ENCODE measurements at places on chromosomes 5 and 9. TPM values are rescaled to one million over a fixed set of nuclear protein-coding genes. Genes with fewer than 3 reads are reported as not detected.
A peak's percentile ranks its signal among the peaks of the same experiment; 100 is the strongest.

DDX4 gene
- total RNA-seq, result 0.27 TPM

DNA sequence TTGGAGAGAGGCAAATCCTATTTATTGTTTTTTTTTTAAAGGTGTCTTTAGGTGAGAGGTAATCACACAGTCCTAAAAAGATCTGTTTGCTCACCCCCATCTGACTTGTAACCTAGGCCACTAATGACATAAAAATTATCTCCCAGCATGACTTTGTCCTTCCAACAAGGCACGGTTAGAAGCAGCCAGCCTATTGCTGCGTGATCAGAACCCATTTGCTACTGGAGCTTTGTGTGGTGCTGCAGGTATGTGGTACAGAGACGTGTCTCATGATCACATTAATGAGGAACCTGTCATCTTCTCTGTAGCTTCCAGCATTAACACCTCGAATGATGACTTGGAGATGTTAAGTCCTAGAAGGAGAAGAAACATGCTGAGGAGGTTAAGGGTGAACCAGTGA is 555.8 kb upstream of the TLE4 start:
- no peak for DNase-seq

GRCh38 chr5:102421647-102422046 is 77.2 kb downstream of the SLCO6A1 start:
- DNase-seq, result peak; percentile 80

GRCh38 chr5:157836121-157836753 is 22.7 kb downstream of the CLINT1 start:
- DNase-seq, result no peak

- no peak for DNase-seq
These were observed 15.4 kb upstream of the EXOC3 start for GRCh38 chr5:427415-428087.

DNA sequence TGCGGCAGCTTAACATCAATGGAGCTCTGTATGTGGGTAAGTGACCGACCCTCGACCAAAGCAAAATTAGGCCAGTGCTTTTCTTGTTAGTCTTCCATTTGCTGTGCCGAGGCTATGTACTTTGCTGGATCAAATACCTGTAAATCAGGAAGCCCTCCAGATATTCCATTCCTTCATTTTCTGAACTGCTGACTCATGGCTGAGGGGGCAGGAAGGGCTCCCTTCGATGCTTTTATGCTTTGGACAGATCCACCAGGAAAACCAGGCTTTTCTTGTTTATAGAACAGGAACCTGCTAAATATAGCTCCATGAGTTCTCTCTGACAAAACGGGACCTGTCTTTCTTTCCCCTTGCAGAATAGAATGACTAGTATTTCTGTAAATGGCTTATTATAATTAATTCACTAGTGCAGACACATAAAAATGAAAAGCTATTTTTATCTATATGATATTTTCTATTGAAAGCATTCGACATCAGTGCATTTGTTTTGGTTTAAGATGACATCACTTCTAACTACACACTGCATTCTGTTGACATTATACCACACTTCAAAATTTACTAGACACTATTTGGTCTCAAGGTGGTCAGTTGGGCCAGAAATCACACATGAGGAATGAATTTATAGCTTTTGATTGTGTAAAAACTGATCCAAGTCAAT is 93.3 kb downstream of the LIFR start:
- no peak for DNase-seq

DNA sequence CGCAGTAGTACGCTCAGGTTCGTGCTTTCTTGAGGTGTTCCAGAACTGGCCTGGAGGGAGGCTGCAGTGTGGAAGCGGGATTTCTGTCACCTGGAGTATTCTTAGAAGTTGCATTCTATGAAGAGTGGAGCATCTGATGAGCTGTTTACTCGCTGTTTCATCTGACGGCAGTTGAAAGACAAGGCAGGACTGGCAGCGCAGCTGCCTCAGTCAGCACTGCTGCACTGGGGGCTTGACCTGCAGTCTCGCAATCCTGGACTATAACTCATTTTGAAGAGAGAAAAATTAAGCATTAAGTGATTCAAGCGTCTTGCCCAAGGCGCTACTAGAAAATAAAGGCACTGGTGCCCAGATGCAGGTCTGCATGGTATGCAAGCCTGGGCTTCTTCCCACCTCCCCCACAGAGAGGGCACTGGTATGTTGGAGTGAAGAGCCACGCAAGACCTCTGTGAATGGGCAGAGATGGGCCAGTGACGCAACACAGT is 10.6 kb downstream of the TENT4A start:
- no peak for DNase-seq

- DNase-seq, result no peak
These were observed 76.3 kb downstream of the MED10 start for GRCh38 chr5:6302075-6302474.

CYLC2 gene
- not detected for total RNA-seq

DNA sequence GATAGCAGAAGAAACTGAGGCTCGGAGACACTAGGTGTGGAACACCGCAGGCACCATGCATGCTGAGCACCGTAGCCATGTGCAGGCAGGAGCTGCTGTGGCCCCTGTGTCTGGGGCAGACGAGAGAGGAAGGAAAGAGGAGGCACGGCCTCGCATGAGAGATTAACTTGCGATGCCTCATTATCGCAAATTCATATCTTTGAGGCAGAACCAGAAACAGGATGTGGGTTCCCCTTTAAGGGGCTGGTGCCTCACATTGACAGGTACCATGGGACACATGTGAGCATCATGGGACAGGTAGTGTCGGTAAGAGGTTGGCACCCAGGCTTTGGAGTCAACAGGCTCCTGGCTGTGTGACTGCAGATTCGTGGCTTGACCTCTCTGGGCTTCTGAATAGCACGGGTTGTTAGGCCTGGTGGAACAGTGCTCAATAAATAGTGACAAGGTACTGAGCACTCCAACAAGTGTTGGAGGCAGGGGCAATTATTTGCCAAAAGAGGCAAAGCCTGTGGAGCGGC is 40.8 kb downstream of the NAIF1 start:
- no peak for DNase-seq

LRRC19 gene
- not detected for total RNA-seq

NMUR2 gene
- total RNA-seq, result not detected

GRCh38 chr9:71878327-71879274 is 32.4 kb downstream of the ABHD17B start:
- DNase-seq, result no peak

GRCh38 chr9:7668541-7668940 is 131.0 kb downstream of the DMAC1 start:
- no peak for DNase-seq

OTULINL gene
- 7.4 TPM for total RNA-seq

DNA sequence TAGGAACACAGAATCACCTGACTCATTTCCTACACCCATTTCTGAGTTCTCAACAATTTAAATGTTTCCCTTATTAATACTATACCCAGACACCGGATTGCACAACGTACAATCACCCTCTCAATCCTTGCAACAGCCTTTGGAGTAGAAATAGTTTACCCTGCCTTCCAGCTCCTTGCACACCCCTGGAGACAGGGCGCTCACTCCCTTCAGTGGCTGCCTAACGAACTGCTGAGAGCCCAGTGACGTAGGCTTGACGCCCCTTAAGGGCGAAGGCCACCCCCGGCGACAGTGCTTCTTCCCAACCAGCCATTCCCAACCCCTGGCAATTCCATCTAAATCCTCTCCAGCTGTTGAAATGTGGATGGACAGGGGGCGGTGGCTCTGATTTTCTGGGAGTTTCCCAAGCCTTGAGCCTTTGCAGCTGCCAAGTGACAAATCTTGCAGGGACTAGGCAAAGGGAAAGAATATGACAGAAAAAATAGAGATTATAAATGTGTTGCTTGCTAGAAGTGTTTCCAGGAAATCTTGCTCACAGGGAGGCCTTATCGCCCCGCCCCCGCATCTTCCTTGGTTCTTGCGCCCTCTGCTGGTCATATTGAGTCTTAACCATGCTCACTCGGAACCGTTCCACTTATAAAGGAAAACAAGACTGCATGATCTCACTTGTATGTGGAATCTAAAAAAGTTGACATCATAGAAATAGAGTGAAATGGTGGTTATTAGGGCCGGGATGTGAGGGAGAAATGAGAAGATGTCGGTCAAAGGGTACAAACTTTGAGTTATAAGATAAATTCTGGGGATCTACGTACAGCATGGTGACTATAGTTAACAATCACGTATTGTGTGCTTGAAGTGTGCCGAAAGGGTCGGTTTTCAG is 7.6 kb upstream of the BARX1 start:
- peak; percentile 83 for DNase-seq

ORM2 gene
- total RNA-seq, result not detected

F12 gene
- total RNA-seq, result 1.1 TPM

DNA sequence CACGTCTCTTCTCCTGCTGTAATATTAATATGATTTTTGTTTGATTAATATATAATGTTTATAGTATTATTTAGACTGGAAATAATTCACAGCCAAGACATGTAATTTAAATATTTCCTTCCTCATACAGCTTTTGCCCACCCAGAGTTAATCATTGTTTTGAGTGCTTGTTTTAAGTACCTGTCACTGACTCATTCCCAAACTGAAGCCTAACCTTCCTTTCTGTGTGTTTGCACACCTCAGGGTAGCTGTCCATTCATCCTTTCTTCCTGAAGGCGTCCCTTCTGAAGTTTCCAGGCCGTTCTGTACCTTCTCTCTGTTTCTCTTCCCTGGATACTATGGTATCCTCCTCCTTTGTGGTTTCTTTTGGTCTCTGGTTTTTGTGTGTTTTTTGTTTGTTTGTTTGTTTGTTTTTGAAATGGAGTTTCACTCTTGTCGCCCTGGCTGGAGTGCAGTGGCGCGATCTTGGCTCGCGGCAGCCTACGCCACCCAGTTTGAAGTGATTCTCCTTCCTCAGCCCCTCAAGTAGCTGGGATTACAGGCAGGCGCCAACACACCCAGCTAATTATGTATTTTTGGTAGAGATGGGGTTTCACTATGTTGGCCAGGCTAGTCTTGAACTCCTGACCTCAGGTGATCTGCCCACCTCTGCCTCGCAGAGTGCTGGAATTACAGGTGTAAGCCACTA is 312.4 kb downstream of the DOCK8 start:
- no peak for DNase-seq

DNA sequence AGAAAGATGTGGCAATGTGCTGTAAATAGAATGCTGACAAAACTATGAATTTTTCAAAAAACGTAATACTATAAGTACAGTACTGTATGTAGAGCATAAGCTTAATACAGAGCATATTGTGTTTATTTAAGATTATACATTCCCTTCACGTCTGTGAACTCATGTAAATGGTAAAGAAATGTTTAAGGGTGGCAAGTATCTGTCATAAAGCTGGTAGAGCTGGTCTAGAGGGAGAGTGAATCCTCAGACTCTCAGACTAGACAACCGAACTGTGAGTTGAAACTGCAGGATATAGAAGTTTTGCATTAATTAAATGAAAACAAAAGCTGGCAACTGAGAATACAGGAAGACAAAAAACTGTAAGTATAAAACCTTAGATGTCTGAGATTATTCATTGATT is 87.3 kb upstream of the ANXA1 start:
- DNase-seq, result no peak

DNA sequence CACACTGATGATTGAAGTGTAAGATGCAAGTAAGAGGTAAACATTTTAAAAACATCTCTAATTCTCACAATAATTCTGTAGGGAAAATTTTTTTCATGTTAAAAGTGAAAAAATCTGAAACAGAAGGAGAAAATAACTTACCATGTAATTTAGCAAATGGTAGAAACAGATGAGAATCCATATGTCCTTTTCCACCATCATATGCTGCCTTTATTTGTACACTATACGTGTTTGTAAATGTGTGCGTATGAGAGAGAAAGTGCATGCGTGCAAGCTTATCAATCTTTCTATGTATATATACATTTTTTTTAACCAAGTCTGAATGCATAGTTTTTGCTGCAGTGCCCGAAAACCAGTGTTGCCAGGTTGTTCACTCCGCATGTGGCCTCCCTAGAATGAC is 186.7 kb downstream of the IZUMO3 start:
- no peak for DNase-seq

- no peak for DNase-seq
These were observed 638.3 kb downstream of the CCDC171 start for GRCh38 chr9:16191191-16191590.

DNA sequence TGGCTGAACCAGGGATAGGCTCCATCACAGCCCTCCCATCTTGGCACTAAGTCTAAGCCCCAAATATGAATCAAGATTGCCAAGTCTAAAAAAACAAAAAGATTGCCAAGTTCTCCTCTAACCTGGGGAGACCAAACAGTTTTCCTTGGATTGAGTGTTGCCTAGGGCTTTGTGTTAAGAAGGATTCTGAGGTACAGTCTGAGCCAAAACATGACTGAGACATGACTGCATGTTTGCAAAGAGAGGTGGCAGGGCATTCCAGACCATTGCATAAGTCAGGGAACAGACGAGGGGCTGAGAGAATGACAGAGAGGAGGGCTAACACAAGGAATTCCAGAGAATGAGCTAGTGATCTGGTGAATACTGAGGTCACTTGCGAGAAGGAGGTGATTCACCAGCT is 11.4 kb downstream of the LAMC3 start:
- no peak for DNase-seq

GRCh38 chr5:148457183-148457620 is 73.4 kb downstream of the FBXO38 start:
- DNase-seq, result no peak

DNA sequence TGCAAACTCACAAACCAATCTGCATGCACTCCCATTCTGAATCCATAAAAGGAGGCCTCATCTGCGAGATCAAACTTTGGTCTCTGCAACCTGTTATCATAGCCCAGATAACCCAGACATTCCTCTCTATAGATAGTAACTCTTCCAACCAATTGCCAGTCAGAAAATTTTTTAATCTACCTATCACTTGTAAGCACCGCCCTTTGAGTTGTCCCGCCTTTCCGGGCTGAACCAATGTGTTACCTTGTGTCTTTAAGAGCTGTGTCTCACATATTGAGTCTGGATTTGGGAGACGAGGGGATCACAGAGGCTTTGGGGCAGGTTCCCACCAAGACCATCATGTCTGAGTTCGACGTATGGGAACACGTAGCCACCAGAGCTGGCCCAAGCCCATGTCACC is 91.1 kb upstream of the PPP1R26 start:
- DNase-seq, result no peak

GRCh38 chr9:108412755-108413154 is 443.0 kb downstream of the ACTL7B start:
- DNase-seq, result no peak

DNA sequence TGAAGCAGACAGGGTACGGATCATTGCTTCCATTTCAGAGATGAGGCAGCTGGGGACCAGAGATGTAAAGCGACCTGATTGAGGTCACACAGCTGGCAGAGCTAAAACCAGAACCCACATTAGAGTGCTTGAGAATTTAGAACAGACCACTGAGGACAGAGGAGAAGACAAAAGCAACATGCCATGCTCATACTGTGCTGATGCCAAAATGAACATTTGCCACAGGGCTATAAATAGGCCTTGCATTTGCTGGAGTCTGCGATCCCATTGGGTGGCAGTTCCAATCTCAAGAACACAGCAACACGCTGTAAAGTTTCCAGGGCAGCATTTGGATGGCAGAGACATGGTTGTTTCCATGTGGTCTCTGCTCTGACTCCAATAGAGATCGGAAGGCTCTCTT is 222.4 kb upstream of the TBC1D2 start:
- no peak for DNase-seq

DNA sequence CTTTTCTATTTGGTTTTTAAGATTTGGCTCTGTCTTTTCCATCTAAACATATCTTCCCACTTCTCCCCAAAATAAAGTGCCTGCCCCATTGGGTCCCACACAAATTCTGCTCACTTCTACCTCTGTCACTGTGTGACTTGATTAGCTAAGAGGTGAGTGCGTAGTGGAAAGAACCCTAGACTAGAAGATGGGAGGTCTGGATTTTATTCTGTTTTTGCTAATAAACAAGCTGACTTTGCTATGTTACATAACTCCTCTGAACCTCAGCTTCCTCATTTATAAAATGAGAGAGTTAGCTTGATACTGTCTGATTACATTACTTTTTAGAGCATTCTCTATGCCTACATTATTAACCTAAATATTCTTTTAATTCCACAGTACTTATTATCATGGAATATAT is 51.3 kb upstream of the PTGER4 start:
- DNase-seq, result no peak
